ENCODE measurements at places on chromosomes 1 and 21.

DNA sequence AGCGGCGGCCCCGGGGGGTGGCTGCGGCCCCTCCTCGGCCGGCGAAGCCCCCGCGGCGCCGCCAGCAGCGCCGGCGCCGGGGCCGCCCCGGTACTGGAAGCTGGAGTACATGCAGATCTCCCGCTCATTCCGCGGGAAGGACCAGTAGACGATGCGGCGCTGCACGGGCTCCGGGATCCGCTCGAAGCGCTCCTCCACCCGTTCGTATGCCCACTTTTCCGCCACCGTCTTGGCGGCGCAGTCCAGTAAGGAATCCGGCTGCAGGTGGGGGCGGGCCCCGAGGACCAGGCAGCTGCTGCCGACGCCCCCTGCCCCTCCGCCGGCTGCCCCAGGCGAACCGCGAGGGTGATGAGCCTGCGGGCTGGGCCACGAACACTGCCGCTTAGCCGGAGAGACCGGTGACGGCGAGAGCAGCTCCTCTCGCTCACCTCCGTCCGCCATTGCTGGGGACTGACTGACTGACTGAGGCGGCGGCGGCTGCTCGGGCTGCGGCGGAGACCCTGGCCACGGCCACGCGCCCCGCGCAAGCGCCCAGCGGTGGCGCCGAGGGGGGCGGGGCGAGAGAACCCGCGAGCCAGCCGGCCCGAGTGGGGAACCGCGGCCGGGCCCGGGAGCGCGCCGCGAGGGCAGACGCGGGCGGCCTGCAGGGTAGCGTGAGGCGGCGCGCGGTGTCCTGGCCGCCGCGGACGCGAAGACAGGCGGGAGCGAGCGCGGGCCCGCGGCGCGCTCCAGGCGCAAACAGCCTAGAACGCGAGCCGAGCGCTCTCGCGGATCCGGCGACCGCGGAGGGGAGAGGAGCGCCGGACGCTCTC, at the start of gene ZSWIM5:
Gene ZSWIM5 (minus strand): TSS at position 696 of the 812 bp plus-strand sequence. CDS start 255 bp downstream, at position 441.
- peak; percentile 76 for DNase-seq

- DNase-seq: no peak
These were observed 62.1 kb downstream of the ST3GAL3 start for GRCh38 chr1:43769350-43769908.

DNA sequence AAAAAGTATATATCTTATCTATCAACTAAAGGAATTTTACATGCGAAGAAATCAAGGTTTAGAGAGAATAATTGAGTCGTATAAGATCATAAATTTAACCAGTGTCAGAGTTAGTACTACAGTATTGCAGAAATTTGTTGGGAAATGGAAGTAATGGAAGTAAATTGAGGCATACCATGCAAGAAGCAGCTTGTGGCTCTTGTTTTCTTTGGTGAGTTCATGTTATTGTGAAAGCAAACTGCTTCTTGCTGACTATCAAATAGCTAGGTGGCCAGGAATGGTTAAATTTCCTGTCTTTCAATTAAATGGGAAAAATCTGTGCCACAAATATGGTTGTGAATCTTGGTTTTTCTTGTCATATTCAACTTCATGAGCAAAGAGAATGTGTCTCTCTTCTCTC, 652.7 kb downstream of the LMO4 start:
- DNase-seq: no peak

- no peak for DNase-seq
These were observed 18.7 kb upstream of the SPOCD1 start for GRCh38 chr1:31834501-31834900.
